ENCODE measurements at places on chromosomes 6 and 20.

DNA sequence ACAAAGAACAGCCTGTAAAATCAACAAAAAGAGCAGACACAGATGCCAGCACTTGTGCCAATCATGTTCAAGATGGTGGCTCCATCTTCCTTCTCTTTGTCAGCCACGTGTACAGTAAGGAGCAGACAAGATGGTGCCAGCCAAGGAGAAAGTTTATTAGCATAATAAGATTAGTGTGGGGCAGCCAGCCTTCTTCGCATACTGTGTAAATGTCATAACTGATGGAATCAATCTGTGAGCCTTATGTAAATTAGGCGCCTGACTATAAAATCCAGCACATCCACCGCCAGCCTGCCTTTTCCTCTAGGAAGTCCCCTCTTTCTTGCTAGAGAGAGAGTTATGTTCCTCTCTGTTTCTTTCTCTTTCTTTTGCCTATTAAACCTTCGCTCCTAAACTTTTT lies 99.7 kb upstream of the RALGAPA2 start:
- no peak for DNase-seq

- DNase-seq: no peak
Measured at GRCh38 chr6:161088676-161089328, 97.2 kb downstream of the MAP3K4 start.

DNA sequence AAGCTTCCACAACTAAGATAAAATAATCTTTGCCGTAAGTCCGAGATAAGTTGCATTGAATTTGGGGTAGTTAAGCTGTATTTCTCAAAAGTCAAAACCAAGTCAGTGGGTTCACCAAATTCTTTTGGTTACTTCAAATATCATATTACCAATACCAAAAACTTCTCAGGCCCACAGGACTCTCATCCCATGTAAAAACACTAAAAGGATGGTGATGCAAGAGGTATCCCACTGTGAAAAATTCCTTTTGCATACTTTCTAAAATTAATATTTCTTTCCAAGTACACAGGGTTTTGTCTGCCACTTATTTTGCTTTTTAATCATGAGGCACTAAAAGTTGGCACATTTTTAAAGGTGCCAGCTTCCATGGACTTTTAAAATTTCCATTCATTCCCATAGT lies 151.3 kb downstream of the GJA10 start:
- no peak for DNase-seq

DNA sequence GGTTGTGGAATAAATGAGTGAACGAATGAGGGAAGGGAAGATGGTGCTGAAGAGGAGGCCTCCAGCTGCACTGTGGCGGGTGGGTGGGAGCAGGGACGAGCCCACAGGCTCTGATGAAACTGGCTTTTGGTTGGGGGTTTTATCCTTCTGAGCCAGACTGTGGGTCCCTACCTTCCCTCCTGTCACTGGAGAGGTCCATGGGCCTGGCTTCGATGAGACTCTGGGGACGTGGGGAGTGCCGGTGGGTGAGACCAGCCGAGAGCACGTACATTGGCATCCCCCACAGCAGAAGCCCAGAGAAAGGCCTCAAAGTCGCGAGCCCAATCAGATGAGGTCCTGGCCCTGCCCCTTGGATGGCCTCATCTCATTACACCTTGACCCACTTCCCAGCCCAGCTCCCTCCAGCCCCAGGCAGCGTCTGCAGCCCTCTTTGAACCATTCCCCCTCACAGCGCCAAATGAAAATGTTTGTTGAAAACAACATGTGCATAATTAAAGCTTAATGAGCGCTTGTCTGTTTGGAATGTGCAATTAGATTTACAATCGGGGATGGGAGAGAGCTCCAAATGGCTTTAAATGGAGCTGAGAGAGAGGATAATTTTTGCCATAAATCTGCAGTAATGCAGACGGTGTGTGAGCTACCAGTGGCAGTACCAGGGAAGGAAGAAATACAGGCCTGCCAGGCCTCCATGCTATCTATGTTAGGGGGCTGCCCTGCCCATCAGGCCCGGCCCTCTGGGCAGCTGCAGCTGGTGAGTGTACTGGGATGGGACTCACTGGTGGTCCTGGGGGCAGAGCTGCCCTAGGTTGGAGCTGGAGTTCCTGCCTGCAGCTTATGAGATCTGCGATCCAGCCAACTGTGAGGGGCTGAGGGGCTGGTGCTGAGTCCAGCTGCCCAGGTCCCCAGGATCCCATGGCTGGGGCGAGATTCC lies 47.2 kb downstream of the TOX2 start:
- no peak for DNase-seq

- no peak for DNase-seq
Measured at GRCh38 chr20:15220009-15220656, 882.7 kb upstream of the FLRT3 start.

GRCh38 chr6:26501482-26501986 lies 1.4 kb downstream of the BTN1A1 start:
- peak; percentile 59 for DNase-seq

DNA sequence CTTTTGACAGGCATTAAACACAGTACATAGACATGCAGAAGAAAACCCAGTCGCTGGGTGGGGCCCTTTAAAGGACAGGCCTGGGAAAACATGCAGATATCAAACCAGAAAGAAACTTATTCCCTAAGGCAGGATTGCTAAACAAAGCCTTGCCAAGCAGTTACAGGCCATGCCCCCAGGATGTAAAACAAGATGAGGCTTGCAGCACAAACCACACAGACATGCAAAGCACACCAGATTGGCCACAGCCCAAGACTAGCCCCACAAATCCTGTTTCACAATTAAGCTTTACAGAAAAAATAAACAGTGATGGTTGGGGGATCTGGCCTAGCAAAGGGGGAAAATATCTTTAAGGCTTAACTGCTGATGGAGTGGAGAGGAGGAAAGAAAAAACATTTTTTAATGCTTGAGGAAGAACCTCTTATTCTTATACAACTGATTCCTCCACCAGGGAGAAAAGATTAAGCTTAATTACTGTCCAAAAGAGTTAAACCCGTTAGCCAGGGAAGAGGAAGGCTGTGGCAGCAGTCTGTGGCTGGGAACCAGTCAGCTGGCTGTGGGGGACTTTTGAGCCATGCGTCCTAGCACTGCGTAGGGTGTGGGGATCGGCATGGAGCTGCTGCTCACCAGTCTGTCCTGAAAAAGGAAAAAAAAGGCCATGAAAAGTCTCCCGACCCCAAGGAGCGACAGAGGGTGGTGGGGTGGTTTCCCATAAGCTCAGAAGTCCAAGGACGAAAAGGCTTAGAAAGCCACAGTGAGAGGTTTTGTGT lies 28.4 kb downstream of the COL19A1 start:
- no peak for DNase-seq

- DNase-seq: peak; percentile 75
Measured at GRCh38 chr6:149031859-149032598, 285.2 kb downstream of the UST start.

GRCh38 chr20:11429168-11429567 lies 488.5 kb upstream of the BTBD3 start:
- no peak for DNase-seq

- no peak for DNase-seq
Measured at GRCh38 chr20:7586481-7586880, 353.8 kb downstream of the HAO1 start.

DNA sequence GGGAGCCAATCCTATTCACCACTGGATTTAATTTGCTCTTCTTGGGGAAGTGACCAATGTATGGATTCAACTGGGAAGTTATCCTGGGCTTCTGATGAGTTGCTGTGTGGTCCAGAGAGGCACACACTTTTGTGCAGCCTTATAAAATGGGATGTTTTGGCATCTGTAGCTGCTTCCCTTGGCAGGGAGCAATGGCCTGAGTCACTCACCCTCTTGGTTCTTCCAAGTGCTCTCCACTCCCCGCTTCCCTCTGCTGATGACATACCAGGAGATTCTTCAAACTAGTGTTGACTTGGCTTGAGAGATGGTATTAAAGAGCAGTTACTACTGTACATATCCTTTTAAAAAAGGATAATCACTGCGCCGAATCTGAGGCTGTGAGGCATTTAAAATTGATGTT lies 105.8 kb downstream of the JARID2 start:
- no peak for DNase-seq

- DNase-seq: no peak
Measured at GRCh38 chr6:62090442-62091229, 195.4 kb downstream of the KHDRBS2 start.

DNA sequence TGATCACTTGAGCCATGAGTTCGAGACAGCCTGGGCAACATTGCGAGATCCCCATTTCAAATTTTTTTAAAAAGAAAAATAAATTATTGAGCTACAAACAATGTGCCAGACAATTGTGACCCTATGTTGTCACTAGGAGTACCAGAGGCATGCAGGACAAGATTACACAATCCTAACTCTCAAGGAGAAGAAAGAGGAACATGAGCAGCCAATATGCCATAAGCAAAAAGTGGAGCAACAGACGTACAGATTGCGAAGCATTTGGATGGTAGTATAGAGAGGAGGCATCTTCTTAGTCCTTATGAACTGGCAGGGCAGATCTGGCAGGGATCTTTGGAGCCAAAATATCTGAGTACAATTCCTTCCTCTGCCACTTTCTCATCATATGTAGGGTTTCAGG lies 156.4 kb downstream of the OR2B2 start:
- no peak for DNase-seq

DNA sequence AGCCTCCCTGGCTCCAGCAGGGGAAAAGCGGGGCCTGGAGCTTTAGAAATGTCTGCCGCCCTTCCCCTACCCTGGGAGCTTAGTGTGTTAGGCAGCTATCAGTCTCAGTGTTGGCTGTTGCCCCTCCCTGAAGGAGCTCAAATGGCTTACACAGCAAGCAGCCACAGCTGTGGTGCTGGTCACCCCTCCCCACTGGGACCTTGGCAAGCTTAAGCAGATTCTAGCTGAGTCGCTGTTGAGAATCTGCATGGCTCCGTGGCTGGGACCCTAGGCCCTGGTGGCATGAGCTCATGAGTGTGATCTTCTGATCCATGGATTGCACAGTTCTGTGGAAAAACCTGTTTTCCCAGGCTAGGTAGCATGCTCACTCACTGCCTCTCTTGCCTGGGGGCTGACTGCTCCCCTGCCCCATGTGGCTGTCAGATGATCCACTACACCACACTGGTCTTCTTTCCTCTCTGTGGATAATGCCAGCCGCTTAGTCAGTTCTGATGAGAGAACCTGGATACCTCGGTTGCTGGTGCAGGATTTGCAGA lies 714.0 kb downstream of the MAFB start:
- DNase-seq: no peak

- DNase-seq: no peak
Measured at GRCh38 chr20:10666221-10667076, 7.3 kb downstream of the JAG1 start.

- DNase-seq: no peak
Measured at GRCh38 chr20:46176739-46177378, 58.7 kb downstream of the CD40 start.

DNA sequence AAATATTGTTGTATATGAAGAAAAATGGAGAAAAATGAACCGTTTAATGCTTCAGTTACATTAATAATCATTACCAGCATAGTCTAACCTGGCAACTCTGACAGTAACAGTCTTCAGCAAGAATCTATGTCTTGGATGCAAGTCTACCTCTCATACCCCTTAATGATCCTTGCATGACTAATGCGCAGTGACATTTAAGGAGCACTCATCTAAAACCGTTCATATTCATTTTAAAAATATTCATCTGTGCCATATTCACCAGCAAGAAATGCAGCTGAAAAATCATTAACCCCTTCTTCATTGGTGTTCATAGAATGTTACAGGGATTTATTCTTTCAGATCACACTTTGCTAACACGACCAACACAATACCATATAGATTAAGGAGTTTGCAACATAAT lies 227.2 kb upstream of the ASCC3 start:
- no peak for DNase-seq

DNA sequence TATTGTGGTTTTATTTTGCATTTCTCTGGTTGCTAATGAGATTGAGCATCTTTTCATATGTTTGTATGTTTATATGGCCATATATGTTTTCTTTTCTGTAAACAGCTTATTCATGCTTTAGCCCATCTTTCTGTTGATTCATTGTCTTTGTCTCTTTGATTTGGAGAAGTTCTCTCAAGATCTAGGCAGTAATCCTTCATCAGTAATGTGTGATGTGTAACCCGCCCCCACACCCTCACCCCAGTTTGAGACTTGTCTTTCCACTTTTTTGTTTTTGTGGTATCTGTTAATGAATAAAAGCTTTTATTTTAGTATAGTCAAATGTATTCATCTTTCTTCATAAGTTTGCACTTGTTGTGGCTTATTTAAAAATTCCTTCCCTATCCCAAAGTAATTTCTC lies 26.0 kb downstream of the ZC3H12D start:
- no peak for DNase-seq

DNA sequence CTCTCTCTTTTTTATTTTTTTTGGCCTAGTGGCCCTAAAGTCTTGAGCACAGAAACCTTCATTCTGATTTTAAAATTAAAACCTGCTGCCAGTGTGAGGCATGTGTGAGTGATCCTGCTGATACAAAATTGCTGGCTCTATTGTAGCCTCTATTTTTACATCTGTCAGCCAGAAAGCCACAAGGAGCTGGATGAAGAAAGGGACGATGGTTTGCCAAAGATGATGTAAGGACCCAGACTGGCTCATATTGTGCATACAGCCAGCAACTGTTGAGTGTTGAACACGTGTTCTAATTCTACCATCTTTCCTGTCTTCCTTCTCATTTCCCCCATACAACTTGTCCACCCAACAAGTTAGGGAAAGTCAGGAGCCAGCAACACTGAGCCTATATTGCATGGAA lies 40.8 kb upstream of the ATXN1 start:
- no peak for DNase-seq

- DNase-seq: no peak
Measured at GRCh38 chr20:40538131-40538530, 150.9 kb downstream of the MAFB start.

- no peak for DNase-seq
Measured at GRCh38 chr6:108807928-108808327, 40.3 kb upstream of the ARMC2 start.

GRCh38 chr6:157078326-157078725 lies 245.0 kb downstream of the TMEM242 start:
- no peak for DNase-seq

- DNase-seq: no peak
Measured at GRCh38 chr6:34926655-34927054, 37.6 kb downstream of the ANKS1A start.

- peak; percentile 16 for DNase-seq
Measured at GRCh38 chr6:4055420-4056041, 23.4 kb downstream of the FAM217A start.

- DNase-seq: peak; percentile 83
Measured at GRCh38 chr20:51529081-51529681, 13.3 kb downstream of the NFATC2 start.

DNA sequence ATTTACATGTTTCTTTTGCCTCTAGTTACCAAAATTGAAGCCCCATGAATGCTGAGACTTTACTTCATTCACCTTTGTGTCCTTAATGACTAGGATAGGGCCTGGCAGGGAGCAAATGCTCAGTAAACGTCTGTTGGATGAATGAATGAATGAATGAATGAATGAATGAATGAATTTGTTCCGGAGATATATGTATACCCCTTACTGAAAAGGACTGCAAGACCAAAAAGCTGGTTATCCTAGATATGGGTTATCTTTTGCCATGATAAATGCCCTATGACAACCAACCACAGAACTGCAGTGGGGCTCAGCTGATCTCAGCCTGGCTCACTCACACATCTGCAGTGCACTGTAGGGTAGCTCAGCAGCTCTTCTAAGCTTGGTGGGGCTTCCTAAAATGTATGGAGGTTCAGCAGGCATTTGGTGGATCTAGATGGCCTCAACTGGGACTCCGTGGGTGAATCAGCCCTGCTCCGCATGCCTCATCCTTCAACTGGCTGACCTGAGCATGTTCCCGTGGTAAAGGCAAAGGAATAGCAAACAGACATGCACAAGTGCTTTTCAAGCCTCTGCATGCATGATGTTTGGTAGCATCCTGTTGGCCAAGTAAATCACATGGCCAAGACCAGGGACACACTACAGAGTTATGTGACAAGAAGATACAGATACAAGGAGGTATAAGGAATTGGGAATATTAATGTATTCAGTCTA lies 378.7 kb upstream of the SOX4 start:
- no peak for DNase-seq
